ENCODE measurements at places on chromosomes 11 and 22.
A peak's percentile ranks its signal among the peaks of the same experiment; 100 is the strongest.

DNA sequence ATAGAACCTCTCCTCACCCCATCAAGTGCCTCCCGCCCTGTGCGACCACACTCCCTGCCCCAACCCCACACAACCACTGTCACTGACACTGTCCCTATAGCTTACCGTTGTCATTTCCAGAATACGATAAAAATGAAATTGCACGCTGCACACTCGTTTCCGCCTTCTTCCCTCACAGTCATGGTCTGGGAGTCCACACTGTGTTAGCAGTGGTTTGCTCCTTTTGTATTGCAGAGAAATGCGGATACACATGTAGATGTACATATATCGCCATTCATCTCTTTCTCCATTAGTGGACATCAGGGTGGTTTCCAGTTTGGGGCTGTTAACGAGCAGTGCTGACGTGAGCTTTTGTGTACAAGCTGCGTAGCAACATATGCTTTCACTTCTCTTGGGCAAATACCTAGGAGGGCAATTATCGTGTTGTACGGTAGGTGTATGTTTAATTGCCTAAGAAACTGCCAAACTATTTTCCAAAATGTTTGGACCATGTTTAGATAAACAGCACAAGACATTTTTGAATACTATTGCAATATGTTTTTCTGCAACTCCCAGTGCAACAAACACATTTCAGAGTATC lies 59.2 kb upstream of the CD5 start:
- no peak overlapping the region for H3K4me3 ChIP-seq
- DNase-seq = no peak
- H3K27me3 ChIP-seq = no peaks in the 10 kb centered on the region
- no peak overlapping the region for H3K27ac ChIP-seq
- H3K36me3 ChIP-seq = no peaks in the 10 kb centered on the region

DNA sequence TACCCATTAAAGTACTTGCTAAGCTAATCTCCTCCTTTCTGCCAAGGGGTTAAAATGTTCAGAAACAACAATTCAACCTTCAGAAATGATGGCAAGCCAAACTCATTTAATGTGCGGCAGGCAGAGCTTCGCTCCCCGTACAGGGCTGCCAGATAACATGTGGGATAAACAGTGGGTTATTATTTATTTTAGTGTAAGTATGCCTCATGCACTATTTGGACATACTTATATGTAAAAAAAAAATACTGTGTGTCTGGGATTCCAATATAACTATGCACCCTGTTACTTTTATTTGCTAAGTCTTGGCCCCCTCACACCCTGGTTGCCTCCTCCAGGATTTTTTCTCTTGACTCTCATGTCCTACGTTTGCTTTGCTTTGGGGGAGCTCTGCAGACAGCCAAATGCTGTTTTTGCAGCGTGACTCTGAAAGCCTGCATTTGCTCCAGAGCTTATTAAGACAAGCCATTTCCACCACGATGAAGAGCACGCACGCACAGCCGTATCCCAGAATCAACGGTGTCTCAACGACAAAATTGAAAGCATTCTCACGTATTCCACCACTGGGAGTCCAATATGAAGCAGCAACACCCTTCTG lies 86.5 kb upstream of the SHANK2 start:
- no peaks in the 10 kb centered on the region for H3K36me3 ChIP-seq
- H3K27me3 ChIP-seq = no peaks in the 10 kb centered on the region
- no peak overlapping the region for H3K4me3 ChIP-seq
- no peak overlapping the region for H3K27ac ChIP-seq

- H3K27ac ChIP-seq = no peak overlapping the region
- no peaks in the 10 kb centered on the region for H3K4me1 ChIP-seq
- no peaks in the 10 kb centered on the region for H3K27me3 ChIP-seq
- no peaks in the 10 kb centered on the region for H3K36me3 ChIP-seq
These were observed 43.7 kb upstream of the DRD2 start for GRCh38 chr11:113518716-113519495.

DNA sequence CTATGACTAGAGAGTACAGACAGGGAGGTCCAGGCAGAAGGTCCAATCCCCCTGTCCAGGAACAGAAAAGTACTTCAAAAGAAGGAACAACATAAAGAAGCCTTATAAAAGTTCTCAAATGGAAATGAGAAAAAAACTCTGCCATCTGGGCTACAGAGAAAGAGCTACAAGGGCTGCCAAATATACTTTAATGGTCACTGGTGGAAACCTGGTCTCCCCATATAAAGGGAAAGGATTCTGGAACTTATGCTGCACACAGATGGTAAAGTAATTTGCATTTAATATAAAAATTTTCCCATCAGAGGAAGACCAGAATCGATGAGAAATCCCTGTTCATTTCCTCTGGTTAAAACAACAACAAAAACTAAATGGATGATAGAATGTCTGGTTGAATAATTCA lies 119.4 kb upstream of the MTMR2 start:
- no peaks in the 10 kb centered on the region for H3K27me3 ChIP-seq
- DNase-seq = no peak
- no peak overlapping the region for H3K4me3 ChIP-seq
- H3K36me3 ChIP-seq = peaks cover 2% of the 10 kb centered on the region
- H3K27ac ChIP-seq = no peak overlapping the region
- H3K4me1 ChIP-seq = peaks cover 2% of the 10 kb centered on the region

DNA sequence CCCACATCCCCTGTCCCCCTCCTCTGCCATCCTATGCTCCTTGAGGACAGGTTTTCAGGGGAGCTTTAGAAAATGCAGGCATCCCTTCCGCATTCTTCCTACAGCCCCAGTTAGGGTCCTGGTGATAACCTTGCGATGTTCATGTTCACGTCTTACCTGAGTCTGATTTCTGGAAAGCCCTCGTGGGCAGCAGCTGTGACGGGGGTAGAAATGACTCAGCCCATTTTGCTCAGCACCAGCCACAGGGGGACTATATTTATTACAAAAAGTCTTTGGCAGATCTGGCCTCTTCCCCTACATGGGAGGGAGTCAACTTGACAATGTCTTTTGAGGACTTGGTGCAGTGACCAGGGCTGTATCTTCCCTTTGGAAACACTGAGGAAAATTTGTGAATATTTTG lies 12.3 kb downstream of the PKNOX2 start:
- H3K27me3 ChIP-seq = no peaks in the 10 kb centered on the region
- no peak for DNase-seq
- H3K4me3 ChIP-seq = no peak overlapping the region
- H3K27ac ChIP-seq = no peak overlapping the region
- no peaks in the 10 kb centered on the region for H3K36me3 ChIP-seq
- H3K4me1 ChIP-seq = no peaks in the 10 kb centered on the region

DNA sequence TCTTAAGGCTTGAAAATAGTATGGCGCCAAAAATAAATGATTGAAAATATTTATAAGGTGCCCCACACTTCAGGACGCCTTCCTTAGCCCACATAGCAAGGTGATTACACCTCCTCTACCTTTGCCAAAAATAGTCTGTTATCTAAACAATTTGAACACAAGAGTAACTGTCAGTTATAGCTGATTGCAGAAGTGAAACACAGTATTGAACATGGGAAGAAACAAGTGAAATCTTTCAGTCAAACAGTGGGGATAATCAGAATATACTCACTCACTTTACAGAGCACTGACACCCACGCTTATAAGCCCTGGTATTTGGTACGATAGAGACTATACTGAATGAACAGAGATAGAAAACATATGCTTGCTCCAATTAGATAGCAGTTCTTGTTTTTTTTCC lies 203.1 kb downstream of the RAB38 start:
- no peaks in the 10 kb centered on the region for H3K27me3 ChIP-seq
- H3K36me3 ChIP-seq = no peaks in the 10 kb centered on the region
- DNase-seq = no peak

- H3K27me3 ChIP-seq = no peaks in the 10 kb centered on the region
- no peak for DNase-seq
- no peak overlapping the region for H3K27ac ChIP-seq
- H3K36me3 ChIP-seq = no peaks in the 10 kb centered on the region
- no peaks in the 10 kb centered on the region for H3K4me1 ChIP-seq
These were observed 1457.0 kb downstream of the BRD1 start for GRCh38 chr22:48370508-48371325.

DNA sequence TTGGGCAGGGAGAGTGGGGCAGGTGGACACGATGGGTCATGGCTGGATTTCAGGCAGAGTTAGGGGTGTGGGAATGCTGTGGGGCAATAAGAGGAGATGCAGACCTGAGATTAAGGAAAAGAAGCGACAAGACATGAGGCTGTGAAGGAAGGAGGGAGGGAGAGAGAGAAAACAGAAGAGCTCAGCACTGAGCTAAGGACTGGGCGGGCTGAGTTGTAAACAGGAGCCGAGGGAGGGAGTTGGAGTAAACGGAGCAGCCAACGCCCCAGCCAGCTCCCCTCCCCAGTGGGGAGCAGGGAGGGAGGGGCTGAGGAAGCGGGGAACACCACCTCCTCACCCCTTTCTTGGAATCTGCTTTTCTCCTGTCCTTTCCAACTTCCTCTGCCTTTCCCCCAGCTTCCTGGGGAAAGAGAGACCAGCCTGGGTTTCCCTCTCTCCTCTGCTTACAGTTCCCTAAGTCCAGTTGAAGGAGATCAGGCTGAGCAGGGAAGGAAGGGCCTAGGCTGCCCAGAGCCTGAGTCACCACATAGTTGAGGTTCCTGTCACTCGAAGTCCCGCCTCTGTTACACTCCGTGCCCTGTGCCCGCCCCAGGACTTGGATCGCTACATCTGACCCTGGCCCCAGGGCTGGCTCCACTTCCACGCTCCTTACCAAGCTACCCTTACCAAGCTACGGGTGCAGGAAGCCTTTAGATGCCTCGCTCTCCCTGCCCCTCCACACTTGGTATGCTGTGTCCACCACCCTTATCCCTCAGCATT lies 6.7 kb upstream of the AHNAK start:
- H3K27ac ChIP-seq = peak overlapping the region; percentile 95
- DNase-seq = peak; percentile 98
- no peak overlapping the region for H3K4me3 ChIP-seq
- H3K4me1 ChIP-seq = peaks cover 44% of the 10 kb centered on the region
- H3K27me3 ChIP-seq = no peaks in the 10 kb centered on the region

DNA sequence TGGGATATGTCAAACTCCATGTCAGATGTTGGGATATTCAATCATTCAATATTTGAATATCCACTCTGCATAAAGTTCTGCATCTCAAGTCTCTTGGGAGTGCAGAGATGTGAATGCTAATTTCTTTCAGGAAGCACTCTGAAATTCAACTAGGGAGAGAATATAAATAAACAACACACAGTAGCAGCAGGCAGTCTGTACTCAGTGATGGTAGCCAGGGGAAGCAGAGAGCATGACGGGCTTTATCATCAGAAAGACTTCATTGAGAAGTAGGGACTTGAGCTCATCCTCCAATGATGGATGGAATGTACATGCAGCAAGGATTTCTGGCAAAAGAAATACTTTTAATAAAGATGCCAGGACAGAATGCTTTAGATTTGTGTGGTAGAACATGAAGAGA lies 9.8 kb upstream of the TEAD1 start:
- H3K27me3 ChIP-seq = no peaks in the 10 kb centered on the region
- peaks cover 4% of the 10 kb centered on the region for H3K4me1 ChIP-seq
- no peaks in the 10 kb centered on the region for H3K36me3 ChIP-seq
- no peak overlapping the region for H3K27ac ChIP-seq
- DNase-seq = no peak

DNA sequence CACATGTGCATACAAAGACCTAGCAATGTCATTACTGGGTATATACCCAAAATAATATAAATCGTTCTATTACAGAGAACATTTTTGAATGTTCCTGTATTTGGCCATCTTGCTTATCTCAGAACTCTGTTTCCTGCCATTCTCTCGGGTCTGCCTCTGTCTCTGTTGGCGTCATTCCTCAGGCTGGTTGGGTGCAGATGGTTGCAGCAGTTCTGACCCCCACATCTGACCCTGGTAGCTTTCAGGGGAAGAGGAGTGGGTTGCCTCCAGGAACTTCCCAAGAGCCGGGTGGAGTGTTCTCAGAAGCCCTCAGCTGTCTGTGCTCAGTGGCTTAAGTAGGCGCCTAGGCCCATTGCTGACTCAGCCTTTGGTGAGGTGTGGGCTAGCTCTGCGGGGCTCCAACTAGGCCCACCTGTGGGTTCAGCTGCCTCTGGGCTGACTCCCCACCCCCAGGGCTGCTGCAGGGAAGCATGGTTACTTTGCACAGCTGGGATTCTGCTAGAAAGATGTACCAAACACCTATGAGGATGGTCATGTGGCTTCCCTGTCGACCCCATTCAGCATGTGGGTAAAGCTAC lies 114.0 kb downstream of the TBC1D22A start:
- H3K27me3 ChIP-seq = no peaks in the 10 kb centered on the region
- H3K36me3 ChIP-seq = no peaks in the 10 kb centered on the region
- H3K27ac ChIP-seq = no peak overlapping the region
- DNase-seq = no peak
- H3K4me3 ChIP-seq = no peak overlapping the region

DNA sequence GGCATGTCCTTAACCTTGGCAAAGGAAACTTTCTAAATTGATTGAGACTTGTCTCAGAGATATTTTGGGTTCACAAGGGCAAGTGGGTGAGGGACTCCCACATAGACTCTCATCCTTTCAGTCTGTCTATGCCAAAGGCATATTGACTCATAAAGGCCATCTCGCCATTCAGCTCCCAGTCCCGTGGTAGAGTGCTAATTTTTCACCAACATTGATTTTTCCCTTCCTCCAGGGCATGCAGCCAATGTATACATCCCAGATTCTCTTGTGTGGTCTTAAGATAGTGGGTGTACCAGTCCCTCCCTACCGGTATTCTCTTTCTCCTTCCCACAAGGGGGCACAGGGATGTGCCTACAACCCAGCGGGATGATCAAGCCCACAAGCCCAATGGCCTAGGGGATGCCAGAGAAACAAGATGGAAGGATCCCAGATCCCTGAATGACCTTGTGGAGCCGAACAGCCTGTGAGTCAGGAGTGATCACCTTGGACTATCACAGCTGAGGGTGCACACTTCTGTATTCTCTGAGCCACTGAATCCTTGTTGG lies 7.9 kb downstream of the C11orf96 start:
- no peaks in the 10 kb centered on the region for H3K27me3 ChIP-seq
- H3K36me3 ChIP-seq = no peaks in the 10 kb centered on the region
- no peak overlapping the region for H3K27ac ChIP-seq
- no peak overlapping the region for H3K4me3 ChIP-seq
- DNase-seq = no peak
- H3K4me1 ChIP-seq = peaks cover 6% of the 10 kb centered on the region

Data from trophoblast cell (in vitro differentiated cells and primary cell).